ENCODE measurements at places on chromosomes 7 and 10.

DNA sequence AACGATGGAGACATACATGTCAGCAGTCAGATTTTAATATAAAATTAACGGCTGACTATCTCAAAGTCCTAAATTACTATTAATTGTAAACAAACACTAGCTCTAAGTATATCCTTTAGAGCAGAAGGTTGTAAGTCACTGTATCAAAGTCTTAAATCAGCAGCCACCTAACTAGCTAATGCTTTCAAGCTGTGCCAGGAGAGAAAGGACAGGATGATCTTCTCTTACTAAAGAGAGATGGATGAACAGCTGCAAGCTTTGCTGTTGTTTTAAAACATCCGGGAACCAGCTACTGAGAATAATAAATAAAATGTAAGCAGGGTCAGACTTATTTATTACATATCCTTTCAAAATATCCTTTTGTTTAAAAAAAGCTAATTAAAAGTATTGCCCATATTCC lies 24.0 kb upstream of the ABLIM1 start:
- DNase-seq = no peak

- DNase-seq = no peak
Measured at GRCh38 chr10:49458869-49459268, 63.0 kb upstream of the DRGX start.

DNA sequence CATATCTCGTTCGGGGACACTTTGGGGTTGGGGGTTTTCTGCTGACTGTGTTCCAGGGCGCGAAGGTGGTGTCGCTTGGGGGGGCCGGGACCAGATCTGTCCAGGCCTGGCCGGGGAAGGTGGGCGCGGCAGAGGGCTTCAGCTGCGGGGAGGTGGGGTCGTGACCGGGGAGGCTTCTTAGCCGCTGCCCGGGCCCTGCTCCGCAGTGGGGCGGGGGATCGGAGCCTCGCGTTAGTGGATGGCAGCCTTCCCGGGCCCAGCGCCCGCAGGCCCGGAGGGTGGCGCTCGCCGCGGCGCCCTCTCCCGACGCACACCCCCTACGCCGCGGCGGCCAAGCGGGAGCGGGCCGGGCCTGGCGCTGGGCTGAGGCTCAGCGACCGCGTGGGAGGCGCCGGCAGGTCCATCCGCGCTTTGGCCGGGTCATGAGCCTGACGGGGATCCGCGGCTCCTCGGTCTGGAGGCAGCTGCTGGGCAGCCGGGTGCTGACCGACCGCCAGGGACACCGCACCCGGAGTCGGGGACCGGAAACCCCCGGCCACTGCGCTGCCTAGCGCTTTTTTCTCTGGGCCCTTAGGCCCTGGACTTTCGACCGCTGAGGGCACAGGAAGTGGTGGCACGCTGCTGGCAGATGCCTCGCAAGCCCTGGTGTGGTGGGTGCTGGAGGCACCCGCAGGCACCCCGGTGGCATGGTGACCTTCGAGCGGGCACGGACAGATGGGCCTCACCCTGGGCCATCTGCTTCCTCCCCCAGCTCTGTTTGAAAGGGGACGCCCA lies 1.2 kb downstream of the AGAP3 start:
- DNase-seq = peak; percentile 75

DNA sequence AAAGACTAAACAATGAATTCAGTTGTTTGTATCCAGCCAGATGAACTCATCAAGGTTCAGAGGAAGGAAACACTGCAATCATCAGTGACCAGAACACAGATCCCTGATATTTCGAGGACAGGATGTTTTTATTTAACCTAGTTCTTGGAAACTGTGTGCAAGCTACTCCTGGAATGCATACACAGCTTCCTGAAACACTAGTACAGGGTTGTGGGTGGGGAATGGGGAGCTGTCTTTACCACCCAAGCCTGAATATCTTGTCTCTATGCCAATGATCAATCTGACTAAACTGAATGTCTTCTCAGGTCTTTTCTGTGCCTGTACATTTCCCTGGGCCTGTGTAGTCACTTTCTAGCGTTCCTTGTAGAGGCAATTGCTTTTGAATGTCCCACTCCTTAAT lies 374.6 kb downstream of the CALN1 start:
- DNase-seq = no peak

GRCh38 chr7:71266912-71267311 lies 135.0 kb downstream of the GALNT17 start:
- no peak for DNase-seq

DNA sequence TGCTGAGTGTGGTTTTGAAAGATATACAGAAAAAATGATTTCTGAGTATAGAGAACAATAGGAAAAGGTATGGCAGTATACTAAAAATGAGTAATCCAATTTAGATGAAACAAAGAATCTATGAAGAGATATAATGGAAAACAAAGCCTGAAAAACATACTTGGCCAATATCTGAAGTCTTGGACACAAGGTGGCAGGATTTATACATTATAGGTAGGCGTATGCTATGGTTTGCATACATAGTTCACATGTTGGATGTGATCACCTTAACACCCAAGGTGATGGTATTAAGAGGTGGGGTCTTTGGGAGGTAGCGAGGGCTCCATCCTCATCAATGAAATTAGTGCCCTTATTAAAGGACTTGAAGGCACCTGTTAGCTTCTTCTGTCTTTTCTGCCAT lies 34.5 kb upstream of the BPGM start:
- no peak for DNase-seq

GRCh38 chr7:140263277-140263676 lies 86.5 kb upstream of the KDM7A start:
- DNase-seq = peak; percentile 36

- no peak for DNase-seq
Measured at GRCh38 chr10:88458209-88458608, 124.9 kb downstream of the RNLS start.

- DNase-seq = peak; percentile 70
Measured at GRCh38 chr10:11578802-11579255, 32.6 kb downstream of the USP6NL start.

DNA sequence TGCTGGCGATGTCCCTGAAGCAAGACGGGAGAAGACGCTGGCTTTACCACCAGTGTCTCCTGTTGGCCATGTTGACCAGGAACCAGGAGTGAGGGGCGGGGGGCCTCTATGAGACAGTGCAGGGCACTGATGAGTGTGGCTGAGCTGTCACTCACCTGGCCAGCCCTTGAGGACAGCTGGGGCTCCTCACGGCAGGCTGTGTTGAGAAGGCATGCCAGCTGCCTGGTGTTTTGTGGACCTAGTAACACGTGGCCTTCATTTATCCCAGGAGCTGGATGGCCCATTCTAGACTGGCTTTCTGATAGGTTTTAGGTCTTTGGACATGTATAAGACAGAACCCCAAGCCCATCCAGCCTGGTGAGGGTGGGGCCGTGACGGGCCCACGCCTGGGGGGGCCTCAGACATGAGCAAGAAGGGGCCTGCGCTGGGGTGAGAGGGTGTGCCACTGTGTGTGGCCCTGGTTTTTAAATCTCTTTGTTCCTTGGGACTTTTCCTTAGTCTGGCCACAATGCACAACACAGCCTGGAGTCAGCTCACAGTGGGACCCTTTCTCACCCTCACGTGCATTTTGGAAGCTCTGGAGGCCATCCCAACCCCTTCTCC lies 10.5 kb downstream of the RHBDD2 start:
- DNase-seq = no peak

GRCh38 chr10:132488231-132488821 lies 49.3 kb upstream of the INPP5A start:
- DNase-seq = no peak

DNA sequence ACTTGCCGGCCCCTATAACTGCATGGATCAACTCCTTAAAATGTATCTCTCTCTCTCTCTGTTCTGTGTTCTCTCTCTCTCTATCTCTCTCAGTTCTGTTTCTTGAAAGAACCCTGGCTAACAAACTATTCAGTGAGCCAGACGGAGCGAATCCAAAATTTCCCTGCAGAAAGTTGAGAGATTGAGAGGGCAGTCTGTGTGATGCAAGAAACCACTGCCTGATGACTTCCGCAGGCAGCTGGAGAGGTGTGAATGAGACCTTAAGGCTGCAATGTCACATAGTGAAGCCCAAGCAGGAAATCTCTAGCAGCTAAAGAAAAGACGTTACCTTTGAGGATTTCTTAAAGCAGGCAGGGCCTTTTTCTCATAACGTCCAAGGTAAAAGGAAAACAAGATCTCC lies 17.3 kb downstream of the FAM107B start:
- DNase-seq = no peak

DNA sequence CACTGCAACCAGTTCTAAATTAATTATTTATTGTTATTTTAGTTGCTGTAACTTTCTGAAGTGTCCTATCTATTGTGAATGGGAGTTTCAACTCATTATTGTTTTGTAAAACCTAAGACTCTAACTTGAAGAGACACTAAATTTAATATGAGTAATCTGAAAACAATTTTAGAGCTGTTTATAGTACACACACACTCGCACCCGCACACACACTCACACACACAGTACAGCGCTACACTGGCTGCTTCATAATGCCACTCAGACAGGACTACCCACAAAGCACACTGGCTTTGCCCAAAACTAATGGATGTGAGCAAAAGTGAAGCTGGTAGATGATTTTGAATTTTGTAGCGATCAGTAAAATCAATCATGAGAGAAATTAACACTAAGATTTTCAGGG lies 238.9 kb upstream of the ETV1 start:
- no peak for DNase-seq

DNA sequence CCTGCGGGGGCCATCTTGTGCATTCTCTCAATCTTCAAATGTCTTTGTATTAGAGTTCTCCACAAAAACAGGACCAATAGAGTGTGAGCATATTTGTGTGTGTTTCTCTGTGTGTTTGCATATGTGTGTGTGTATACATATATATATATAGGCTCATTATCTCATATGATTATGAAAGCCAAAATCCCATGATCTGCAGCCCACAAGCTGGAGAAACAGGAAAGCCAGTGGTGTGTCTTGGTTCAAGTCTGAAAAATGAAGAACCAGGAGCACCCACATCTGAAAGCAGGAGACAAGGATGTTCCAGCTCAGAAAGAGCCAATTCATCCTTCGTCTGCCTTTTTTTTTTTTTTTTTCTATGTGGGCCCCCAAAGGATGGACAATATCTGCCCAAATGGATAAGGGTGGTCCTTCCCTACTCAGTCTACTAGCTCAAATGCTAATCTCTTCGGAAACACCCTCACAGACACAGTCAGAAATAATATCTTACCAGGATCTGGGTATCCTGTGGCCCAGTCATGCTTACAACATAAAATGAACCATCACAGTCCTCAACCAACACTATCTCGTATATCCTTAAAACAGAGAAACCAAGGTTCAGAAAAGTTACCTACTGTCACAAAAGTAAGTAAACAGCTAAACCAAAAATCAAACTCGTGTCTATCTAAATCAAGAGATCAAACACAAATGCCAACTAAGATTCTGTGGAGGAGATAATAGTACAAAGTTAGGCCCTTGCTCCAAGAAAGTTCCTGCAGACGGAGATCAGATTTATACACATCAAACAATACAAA lies 141.9 kb downstream of the JMJD1C start:
- no peak for DNase-seq

DNA sequence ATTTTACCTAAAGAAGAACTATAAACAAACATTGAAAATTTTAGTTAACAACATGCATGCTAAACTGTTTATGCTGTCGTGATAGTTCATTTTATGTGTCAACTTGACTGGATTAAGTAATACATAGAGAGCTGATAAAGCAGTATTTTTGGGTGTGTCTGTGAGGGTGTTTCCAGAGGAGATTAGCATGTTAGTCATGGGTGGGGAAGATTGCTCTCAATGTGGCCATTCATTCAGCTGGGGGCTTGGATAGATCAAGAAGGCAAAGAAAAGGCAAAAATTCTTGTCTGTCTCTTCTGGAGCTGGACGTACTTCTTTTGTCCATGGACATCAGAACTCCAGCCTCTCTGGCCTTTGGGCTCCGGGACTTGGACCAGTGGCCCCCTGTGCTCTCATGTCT lies 172.9 kb upstream of the SEMA3E start:
- no peak for DNase-seq

Data from activated effector memory CD4-positive, alpha-beta T cell treated with anti-CD3 and anti-CD28 coated beads, Interleukin-2, amount 50 U/mL, for 16 hours (primary cell).